ENCODE measurements at places on chromosomes 2 and 18.
A peak's percentile ranks its signal among the peaks of the same experiment; 100 is the strongest.

GRCh38 chr2:37366773-37367172, 22.3 kb downstream of the QPCT start:
- no peak for DNase-seq

DNA sequence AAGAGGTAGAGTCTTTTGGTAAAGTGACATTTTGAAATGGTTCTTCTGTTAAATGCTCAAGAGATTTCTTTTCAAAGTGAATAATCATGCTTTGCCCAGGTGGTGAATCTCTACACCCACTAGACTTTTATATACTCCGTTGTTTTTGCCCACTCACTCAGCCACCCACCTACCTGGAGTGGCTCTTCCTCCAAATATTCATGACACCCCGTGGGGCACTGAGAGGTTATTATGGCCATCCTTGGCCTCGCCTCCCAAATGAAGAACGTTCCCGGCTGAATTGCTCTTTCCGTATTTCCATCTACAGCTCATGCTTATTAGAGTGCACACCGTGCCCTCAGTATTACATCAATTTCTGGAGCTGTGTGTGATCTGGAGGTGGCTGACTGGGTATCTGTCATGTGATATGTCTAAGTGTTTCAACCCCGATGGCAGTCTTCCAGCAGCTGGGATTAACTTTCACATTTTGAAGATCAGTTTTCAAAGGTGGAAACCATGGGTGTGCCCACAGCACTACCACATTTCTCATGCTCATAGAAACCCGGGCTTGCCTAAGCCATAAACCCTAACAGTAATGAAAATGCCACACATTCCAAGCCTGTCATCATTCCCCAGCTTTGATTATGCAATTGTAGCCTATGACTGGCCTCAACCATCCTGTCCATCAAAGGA, 406.6 kb upstream of the MMADHC start:
- peak; percentile 100 for DNase-seq

DNA sequence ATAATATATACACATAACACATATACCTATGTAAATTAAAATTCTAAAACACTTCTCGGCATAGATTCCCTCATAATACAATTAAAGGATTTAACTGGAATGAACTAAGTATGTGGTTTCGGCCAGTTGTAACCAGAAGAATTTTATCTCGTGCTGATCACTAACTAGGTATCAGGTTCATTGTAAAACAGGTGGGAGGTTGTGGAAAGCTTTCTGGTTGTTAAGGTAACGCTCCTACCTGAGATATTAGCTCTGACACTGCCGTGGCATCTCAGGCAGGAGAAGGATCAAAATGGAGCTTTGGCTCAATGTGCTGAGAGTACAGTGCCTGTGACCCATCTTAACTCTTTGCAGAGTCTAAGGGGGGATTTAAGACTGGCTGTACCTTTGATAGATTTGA, 42.5 kb downstream of the SLC9A2 start:
- no peak for DNase-seq

GRCh38 chr2:217163987-217164386, 304.1 kb upstream of the TNP1 start:
- no peak for DNase-seq

GRCh38 chr2:5991305-5991968, 299.3 kb downstream of the SOX11 start:
- no peak for DNase-seq

- DNase-seq, result no peak
Measured at GRCh38 chr2:11753452-11753885, 7.0 kb downstream of the LPIN1 start.

DNA sequence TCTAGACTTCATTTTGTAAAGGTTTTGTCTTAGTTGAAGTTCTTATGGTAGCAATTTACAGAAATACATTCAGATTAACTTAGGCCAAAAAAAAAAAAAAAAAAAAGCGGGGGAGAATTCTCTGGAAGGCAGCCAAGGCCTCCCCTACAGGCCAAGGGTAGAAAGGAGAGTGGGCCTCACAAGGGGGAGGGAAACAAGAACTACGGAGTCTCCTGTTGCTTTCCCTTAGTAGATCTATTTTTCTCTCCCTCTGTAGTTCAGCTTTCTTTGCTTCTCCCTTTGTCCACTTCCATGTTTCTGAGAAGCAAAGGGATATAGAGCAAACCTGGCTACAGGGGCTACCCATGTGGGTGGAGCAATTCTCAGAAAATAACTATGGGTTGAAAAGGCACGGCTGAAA, 2.4 kb upstream of the STK11IP start:
- no peak for DNase-seq

- DNase-seq, result no peak
Measured at GRCh38 chr2:85719609-85720240, 25.6 kb downstream of the GNLY start.

DNA sequence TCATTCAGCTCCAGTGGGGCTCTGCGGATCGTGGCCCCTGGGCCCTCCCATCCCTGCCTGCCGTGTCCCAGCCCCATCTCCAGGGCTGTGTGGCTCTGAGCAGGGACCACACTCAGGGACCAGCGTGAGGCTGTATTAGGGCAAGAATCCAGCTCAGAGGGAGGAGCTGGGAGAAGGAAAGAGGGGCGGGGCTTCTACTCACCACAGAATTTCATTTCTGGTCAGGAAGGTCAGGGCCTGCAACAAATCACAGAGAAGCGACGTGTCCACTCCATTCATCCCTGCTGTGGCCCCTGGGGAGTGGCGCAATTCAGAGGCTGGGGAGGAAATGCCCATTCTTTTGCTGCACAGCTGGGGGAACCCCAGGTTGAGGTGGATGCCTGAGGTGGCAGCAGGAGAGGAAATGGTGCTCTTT, 828 bp downstream of the CIB4 start:
- DNase-seq, result no peak

- DNase-seq, result no peak
Measured at GRCh38 chr2:158251356-158251755, 149.7 kb downstream of the UPP2 start.

DNA sequence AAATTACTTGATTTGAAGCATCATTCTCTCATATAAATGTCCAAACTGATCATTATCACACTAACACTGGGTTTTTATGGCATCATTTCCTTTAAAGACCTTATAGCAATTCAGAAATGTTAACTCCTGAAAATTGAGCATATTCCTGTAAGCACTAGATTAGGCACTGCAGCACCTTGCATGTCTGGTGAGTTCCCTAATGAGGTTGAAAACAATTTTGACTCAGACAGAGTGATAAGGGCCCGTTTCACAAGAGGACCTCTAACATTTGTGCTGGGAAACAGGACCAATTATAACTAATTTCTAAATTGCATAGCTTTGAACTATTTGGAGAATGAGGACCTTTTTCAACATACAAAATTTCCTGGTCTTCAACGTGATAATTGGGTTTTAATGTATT, 69.9 kb downstream of the OSBPL6 start:
- DNase-seq, result no peak

DNA sequence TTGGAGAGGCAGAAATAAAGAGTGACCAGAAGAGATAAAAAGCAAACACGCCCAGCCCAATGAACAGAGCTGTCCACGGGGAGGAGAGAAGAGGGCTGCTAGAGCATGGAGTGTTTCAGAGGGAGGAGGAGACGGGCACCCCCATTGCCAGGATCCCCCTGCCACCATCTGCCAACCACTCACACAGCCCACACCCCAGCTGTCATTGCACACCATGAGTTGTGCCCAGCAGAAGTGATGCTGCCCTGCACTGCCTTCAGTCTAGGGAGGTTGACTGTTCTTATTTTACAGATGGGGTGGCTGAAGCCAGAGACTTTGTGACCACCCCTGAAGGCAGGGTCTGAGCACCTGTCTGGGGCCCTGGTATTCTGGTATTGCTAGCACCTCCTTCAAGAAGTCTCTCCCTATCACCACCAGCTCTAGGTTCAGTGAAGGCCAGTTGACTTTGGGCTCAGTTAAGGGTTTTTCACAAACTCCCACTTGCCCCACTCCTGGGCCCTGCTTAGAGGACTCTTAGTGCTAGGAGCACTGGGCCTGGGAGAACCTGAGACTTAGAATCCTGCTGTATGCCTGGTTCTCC, 2.4 kb downstream of the FABP1 start:
- no peak for DNase-seq

DNA sequence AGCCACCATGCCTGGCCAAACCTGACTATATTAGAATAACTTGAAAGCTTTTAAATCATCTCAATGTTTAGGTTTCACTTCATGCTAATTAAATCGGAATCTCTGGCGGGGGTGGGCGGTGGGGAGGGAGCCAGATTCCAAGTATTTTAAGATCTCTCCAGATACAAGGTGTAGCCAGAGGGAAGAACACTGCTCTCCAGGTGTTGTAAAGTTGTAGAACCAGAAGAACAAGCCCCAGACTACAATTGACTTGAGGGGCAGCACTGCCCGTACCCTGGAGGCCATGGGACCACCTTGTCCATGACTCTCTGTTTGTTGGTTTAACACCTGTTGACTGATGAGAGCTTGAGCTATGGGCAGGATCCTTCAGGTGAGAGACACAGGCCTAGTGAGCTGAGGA, 33.1 kb upstream of the GTF2A1L start:
- DNase-seq, result no peak

- DNase-seq, result no peak
Measured at GRCh38 chr2:23489471-23490322, 104.7 kb downstream of the KLHL29 start.

GRCh38 chr2:62337403-62337802, 141.5 kb downstream of the B3GNT2 start:
- DNase-seq, result no peak

- DNase-seq, result no peak
Measured at GRCh38 chr2:220107380-220107791, 480.0 kb downstream of the SLC4A3 start.

GRCh38 chr2:48118895-48119294, 212.6 kb upstream of the FBXO11 start:
- DNase-seq, result no peak

DNA sequence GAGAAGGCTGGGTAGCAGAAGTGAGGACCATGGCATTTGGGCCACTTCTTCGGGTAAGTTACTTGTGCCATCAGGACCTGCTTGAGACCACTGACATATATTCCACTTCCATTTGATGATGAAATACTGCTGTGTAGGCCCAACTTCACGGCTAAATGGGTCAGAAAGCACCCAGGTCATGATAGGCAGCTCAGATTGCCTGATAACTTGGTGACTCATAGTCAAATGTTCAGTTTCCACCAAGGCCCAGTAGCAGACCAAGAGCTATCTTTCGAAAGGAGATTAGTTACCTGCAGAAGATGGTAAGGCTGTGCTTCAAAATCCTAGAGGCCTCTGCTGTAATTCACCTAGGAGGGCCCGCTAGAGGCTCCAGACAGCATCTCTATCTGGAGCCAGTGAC, 31.8 kb upstream of the MEX3C start:
- DNase-seq, result no peak

GRCh38 chr2:11029136-11029535, 117.4 kb downstream of the KCNF1 start:
- no peak for DNase-seq

- DNase-seq, result no peak
Measured at GRCh38 chr2:222052934-222053367, 245.8 kb downstream of the PAX3 start.

DNA sequence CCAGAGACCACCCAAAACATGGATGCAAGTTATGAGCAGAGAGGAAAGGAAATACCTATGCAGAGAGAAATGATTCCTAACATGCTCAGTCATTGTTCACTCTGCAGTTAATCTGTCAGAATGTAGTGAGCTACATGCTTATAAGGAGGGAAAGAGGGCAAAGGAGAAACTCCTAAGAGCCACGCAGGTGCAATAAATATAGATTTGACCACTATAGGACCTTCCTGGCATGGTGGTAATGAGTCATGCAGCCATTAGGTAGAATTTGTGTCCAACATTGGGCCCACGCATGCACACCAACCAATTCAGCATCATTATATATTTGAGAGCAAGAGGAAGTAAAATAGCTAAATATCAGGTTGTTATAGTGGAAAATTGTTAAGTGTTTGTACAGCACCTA, 699.9 kb downstream of the DSC3 start:
- DNase-seq, result peak; percentile 5

GRCh38 chr2:60095202-60095815, 458.1 kb downstream of the BCL11A start:
- DNase-seq, result no peak

GRCh38 chr2:118967124-118967880, 25.3 kb downstream of the MARCO start:
- DNase-seq, result no peak

- DNase-seq, result no peak
Measured at GRCh38 chr2:112625474-112626114, 20.1 kb upstream of the SLC20A1 start.

GRCh38 chr2:119004602-119005001, 62.6 kb downstream of the MARCO start:
- DNase-seq, result no peak

DNA sequence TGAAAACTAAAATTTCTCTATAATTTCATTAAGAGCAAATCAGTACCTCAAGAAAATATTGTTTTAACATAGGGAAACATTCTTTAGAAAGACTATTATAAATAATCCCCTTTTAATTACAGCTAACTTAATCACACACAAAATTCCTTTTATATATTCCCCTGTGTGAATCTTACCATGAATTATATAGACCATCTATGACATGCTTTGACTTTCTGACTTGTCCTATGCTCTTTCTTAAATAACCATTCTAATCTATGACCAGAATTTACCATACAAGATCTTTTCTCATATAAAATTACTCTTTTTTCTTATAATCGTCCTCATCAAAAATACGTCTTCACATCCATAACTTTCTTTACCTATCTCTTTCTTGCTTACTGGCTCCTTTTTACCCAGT, 824.2 kb upstream of the FAM98A start:
- DNase-seq, result no peak

- no peak for DNase-seq
Measured at GRCh38 chr2:43019536-43020183, 206.7 kb downstream of the ZFP36L2 start.

DNA sequence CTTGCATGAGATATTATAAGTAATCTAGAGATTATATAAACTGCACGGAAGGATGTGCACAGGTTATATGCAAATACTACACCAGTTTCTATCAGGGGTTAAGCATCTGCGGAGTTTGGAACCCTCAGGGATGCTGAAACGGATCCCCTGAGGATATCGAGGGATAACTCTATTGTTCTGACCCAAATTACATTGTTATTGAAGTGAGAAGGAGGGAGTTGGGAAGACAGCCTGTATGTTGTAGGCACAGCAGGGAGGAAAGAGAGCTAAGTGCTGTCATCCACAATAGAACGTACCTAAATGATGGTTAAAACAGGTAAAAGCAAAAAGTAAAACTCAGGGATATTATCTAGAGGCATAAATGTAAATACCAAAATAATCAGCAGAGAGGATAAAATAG, 44.6 kb upstream of the SMAD2 start:
- DNase-seq, result no peak

DNA sequence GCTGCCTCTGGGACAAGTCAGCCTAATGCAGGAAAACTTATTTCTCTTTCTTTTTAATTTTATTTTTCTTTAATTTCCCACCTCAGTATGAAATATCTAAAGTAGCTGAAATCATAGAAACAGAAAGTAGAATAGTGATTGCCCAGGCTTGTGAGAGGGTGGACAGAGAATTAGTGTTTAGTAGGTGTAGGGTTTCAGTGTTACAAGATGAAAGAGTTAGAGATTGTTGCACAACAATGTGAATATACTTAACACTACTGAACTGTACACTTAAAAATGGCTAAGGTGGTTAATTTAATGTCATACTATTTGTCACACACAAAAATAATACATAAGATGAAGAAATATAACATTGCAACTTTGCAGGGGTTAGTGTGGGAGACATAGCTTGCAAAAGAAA, 80.8 kb downstream of the NAT8 start:
- DNase-seq, result no peak
